Activated CD8-positive, alpha-beta memory T cell treated with anti-CD3 and anti-CD28 coated beads for 4 hours (primary cell): ENCODE measurements at places on chromosomes 16 and 17.

- DNase-seq = no peak
Measured at GRCh38 chr16:53668869-53669268, 34.8 kb downstream of the RPGRIP1L start.

GRCh38 chr17:44323359-44324091 lies 1.1 kb downstream of the SLC25A39 start:
- DNase-seq = no peak

GRCh38 chr17:10292057-10292937 lies 80.5 kb downstream of the MYH13 start:
- no peak for DNase-seq

GRCh38 chr17:80372922-80373570 lies 41.9 kb upstream of the ENDOV start:
- no peak for DNase-seq

DNA sequence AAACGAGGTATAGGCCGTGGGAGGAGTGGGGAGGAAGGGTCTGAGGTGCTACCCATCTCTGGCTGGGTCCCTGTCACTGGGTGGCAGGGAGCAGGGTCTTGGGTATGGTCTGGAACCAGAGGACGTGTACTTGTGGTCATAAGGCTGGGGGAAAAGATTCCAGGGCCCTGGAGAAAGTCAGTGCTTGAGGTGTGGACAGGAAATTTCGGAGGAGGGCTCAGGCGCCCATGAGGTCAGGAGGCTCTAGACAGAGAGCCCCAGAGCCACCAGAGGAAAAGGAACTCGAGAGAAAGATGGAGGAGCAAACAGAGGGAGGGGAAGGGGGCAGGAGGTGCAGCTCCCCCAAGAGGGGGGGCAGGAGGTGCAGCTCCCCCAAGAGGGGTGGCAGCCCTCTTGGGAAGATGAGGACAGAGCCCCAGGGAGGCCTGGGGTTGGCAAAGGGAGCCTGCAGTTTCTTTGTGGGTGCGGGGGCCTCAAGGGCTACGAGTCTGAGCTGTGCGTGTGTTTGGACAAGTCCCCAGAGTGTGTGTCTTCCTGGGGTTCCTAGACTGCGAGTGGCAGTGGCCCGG lies 683 bp upstream of the SLC7A6 start:
- DNase-seq = no peak

DNA sequence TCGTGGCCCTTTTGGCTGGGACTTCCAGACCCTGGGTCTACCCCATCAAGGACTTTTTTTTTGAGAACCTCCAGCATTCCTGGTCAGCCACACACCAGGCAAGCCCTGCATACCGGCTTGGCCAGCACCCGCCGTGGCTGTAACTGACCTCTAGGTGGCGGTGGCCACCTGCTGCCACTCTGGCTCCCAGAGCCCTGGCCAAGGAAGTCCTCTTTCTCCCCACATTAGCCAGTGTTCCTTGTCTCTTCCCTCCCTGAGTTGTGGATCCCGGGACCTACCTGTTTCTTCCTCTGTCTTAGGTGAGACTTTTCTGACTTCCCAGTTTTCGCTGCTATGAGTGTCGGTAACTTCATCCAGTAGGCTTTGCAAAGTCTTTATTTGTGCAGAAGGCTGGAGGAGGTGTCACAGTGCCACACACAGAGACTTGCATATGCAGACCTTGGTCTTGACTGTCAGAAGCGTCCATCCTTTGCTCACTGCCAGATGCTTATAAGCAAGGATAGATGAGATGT lies 348.3 kb downstream of the CPPED1 start:
- no peak for DNase-seq

- DNase-seq = no peak
Measured at GRCh38 chr17:39754958-39755553, 17.3 kb downstream of the GRB7 start.

GRCh38 chr16:24282141-24282540 lies 26.0 kb downstream of the CACNG3 start:
- DNase-seq = no peak

DNA sequence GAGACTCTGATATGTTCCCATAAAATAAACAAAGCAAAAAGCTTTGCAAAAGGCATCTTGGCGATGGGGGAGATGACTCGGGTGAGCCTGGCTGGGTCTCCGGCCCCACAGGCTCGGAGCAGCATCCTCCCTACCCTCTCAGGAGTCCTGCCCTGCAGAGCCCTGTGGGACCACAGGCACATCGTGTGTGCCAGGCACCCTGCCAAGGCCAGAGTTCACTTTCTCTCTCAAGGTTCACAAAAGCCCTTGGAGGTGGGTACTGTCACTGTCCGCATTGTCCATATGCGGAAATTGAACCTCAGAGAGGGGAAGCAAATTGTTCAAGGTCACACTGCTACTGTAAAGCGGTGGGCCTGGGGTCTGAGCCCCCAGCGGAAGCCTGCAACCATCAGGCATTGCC lies 48.5 kb downstream of the CRISPLD2 start:
- no peak for DNase-seq

DNA sequence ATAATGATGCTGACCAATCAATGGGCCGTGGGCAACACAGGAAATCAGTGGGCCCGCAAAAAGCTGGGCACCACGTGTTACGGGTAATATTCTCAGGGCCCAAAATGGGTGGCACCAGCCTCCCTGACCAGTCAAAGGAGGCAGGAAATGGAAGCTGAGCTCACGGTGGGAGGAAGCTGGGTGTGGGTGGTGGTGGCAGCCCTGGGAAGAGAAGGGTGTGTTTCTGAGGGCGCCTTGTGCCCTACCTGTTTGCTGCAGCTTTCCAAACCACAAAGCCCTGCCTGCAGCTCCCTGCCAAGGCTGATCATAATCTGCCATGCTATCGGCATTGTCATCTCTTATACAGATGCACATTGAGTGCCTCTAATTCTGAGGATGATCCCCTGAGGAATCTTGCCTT lies 457.9 kb downstream of the SLC39A11 start:
- DNase-seq = no peak
